Umbilical cord (tissue), 2 donors: ENCODE measurements at places on chromosomes 7 and 10. TPM values are rescaled to one million over a fixed set of nuclear protein-coding genes. Genes with fewer than 3 reads are reported as not detected.

Gene ZNF679
- total RNA-seq: not detected

Gene CLRN3
- not detected for total RNA-seq

Gene C10orf105
- 0.48 TPM for total RNA-seq

Gene ARMC10
- total RNA-seq: 37.1 TPM

Gene PAPOLB
- total RNA-seq: 1.9 TPM

Gene VWC2
- 2.9 TPM for total RNA-seq

Gene CLDN4
- total RNA-seq: 17.6 TPM

Gene KCND2
- 3.4 TPM for total RNA-seq

Gene HOXA6
- not detected for total RNA-seq

Gene GBX1
- total RNA-seq: not detected

Gene ARHGAP22
- total RNA-seq: 10.4 TPM

Gene CD36
- total RNA-seq: 34.4 TPM

Gene XRCC2
- total RNA-seq: 2.2 TPM

Gene AUTS2
- 49.8 TPM for total RNA-seq

Gene MSS51
- 1.4 TPM for total RNA-seq

Gene TAS2R5
- total RNA-seq: 0.72 TPM

GRCh38 chr7:68176974-68177373 lies 1180.3 kb downstream of the TYW1 start:
- peak; percentile 50 for DNase-seq

GRCh38 chr7:127375631-127376030 lies 16.9 kb downstream of the ZNF800 start:
- DNase-seq: no peak

GRCh38 chr7:26061678-26062603 lies 90.1 kb upstream of the NFE2L3 start:
- peak; percentile 51 for DNase-seq

DNA sequence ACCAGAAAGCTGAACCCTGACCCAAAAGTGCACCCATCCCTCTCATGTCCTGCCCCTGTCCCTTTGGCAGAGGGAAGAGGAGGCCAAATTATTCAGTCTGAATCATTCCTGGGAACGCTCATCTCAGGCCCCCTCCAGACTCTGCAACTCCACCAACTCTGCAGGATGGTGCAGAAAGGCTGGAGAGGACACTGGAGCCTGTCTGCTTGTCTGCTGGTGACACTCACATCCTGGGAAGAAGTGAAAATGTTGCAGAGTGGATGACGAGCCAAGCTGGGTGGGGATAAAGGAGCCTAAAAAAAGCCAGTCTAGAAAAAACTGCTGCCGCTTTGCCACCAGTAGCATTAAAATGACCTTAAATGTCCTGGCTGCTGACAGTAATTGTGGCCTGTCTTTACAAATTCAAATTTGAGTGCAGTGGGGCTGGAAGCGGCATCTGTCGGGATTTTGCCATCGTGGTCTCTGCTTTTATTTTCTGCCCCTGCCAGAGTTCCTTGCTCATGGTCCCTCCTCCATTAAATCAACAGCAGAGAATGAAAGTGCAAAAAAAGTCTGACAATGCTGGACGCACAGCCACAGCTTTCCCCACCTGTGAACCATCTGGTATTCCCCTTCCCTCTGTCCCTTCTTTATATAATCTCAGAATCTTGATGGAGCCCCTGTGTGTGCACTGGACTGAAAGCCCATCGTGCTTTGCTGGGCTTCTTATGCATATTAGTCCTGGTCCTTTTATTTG lies 63.9 kb downstream of the STK17A start:
- peak; percentile 32 for DNase-seq

DNA sequence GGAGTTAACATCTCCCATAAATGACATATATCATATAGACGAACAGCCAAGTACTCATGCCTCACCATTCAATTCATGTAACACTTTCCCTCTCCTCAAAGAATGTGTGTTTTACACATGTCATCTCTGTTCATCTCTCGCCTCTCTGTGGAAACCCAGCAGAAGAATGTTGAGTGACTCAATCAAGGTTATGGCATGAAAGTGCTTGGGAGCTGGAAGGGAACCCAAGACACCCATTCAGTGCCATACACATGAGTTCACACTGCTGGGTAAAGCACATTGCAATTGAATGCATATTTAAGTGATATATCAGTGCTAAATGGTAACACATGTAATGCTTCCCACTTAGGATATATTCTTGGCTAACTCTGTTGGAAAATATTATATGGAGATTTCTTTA lies 322.9 kb downstream of the PTEN start:
- no peak for DNase-seq

DNA sequence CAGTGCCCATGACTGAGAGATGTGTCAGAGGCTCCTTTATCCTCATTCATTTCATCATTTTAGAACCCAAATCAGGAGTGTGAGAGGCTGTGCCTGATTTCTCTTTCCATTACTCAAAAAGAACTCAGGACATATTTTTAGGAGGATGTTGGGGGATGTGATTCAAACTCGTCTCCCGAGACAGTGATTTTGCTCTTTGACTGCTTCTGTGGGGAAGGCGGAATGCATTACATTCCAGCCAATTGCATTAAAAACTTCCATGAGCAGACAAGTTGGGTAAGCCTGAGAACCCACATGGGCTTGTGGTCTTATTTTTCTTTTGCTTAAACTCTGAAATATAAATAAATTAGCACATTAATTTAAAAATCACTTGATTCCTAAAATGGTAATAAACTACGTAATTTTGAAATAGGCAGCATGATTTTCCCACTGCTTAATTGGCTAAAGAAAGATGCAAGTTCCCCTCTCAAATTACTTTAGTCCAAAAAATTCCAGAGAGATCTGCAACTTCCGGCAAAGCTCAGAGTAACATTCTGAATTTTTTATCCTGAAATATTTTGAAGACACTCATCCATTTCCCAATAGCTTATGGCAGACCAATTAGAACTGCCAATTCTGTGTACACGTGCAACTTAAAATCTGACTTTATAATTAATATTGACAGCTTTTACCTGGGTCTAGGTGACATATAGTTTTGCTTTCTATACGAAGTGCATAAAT lies 185.6 kb downstream of the C7orf25 start:
- no peak for DNase-seq

- DNase-seq: peak; percentile 67
Observed at GRCh38 chr7:113774182-113774807, 144.5 kb downstream of the PPP1R3A start.

DNA sequence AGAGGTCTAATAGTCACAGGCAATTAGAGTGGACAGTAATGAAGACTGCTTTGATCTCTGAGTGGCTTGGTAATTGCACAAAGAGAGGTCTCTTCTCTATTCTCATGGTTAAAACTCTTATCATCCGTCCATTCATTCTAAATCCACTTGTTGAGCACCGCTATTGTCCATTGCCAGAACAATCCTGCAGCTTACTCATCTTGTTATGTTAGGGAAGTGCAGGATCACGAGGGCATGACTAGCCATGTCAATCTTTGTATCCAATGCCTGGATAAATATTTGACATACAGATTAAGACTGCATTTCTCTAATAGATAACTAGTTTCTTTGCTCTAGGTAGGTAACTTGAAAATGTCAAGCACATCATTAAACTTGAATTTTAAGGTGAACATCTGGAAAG lies 14.9 kb downstream of the SFTPD start:
- no peak for DNase-seq

DNA sequence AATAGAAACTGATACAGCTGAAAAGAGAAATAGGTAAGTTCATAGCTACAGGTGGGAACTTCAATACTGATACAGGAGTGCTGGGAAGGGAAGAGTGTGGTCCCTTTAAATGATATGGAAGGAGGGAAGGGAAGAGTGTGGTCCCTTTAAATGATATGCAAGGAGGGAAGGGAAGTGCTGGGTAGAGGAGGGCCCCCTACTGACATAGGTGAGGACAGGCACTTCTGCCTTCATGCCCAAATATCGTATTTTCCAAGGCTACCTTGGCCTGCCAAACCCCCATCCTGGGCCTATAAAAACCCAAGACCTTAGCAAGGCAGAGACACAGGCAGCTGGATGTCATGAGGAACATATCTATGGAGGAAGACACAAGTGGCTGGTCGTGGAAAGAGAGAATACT lies 92.3 kb downstream of the MAGI2 start:
- DNase-seq: no peak

GRCh38 chr10:32308027-32308603 lies 38.8 kb downstream of the EPC1 start:
- no peak for DNase-seq

DNA sequence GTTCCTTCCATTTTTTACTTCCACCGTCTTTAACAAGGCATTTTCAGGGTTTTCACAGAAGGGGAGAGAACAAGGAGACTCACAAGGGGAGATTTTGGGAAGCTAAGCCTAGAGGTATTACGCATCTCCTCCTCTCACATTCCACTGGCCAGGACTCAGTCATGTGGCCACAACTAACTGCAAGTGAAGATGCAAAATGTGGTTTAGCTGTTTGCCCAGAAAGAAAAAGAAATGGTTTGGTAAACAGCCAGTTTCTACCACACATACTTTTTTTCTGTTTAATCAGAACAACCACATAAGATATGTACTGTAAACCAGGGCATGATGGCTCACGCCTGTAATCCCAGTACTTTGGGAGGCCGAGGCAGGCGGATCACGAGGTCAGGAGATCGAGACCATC lies 21.4 kb upstream of the HELLS start:
- DNase-seq: no peak

- DNase-seq: no peak
Observed at GRCh38 chr7:128217030-128217805, 23.9 kb upstream of the LEP start.

GRCh38 chr7:21099955-21100354 lies 313.3 kb upstream of the SP8 start:
- DNase-seq: no peak

DNA sequence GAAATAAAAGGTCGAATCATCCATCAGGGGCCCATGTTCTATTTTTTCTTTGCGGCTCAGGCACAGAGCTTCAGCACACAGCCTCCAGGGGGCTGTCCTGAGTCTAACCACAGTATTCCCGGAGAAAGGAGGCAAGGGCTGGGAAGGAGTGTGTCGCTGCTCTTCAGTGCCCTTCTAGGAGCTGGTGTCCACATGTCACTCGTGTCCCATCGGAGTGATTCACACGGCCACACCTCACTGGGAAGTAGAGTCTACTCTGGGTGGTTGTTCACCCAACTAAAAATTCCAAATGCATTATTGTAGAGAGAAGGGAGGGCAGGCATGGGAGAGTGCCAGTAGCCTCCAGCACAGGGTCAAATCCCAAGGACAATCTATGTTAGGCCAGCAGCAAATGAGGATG lies 114.8 kb upstream of the LANCL2 start:
- DNase-seq: no peak

DNA sequence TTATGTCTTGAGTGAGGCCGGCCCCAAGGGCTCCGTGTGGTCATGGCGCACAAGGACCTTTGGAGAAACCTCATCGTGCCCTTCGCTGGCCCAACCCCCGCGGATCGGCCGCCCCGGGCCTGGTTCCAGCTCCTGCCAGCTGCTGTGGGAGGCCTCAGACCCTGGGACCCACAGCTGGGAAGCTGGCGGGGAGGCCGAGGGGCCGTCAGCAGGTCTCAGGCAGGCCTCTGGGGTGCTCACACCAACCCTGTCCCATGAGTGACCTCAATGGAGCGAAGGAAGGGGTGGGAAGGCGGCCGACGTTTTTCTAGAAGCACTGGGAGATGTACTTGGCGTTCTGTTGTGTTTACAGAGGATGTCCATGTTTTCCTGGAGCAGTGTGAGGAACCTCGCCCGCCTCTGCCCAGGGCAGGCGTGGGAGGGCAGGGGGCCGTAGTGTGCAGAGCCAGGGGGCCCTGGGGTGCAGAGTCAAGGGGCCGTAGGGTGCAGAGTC lies 18.6 kb upstream of the ADGRA1 start:
- no peak for DNase-seq

GRCh38 chr7:100435401-100436304 lies 644 bp downstream of the PPP1R35 start:
- peak; percentile 39 for DNase-seq

DNA sequence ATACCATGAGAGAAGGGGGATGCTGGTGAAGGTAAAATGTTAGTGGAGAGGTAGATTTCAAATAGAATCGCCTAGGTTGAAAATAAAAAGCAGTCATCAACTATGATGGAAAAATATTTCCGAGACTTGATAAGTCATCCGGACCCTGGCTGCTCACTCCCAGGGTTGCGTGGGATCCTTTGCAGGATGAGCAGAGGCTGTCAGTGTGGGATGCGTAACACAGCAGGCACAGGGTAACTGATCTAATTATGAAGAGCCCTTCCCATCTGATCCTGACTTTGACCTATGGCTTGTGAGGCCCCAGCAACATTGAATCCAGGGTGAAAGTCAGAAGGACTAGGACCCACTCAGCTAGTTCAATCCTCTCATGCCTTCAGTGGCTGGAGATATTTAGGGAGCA lies 236.9 kb downstream of the DPP6 start:
- no peak for DNase-seq

- DNase-seq: no peak
Observed at GRCh38 chr7:73918926-73919693, 58.2 kb downstream of the TMEM270 start.

DNA sequence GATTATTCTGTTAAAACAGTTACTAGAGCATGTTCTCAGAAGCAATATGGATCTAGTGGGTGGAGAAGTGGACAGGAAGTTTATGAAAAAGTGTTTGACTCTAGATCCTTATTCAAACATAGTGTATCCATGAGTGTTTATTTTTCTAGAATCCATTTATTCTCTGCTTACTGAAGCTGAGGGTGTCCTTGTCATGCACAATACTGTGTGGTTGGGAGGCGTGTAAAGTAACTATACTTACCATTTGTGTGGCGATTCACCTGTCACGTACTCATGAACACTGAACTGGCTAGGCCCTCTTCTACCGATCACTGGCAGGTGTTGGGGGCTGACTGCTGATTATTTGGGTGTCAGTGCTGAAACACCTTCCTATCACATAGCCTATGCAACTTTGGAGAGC lies 74.0 kb downstream of the POU6F2 start:
- no peak for DNase-seq

- DNase-seq: no peak
Observed at GRCh38 chr10:124624895-124625294, 119.3 kb downstream of the FAM53B start.

- no peak for DNase-seq
Observed at GRCh38 chr7:95411036-95411435, 14.9 kb upstream of the PON3 start.
